ENCODE measurements at places on chromosomes 4 and X.

GRCh38 chr4:48308901-48309300 lies 32.4 kb upstream of the SLAIN2 start:
- DNase-seq = no peak

DNA sequence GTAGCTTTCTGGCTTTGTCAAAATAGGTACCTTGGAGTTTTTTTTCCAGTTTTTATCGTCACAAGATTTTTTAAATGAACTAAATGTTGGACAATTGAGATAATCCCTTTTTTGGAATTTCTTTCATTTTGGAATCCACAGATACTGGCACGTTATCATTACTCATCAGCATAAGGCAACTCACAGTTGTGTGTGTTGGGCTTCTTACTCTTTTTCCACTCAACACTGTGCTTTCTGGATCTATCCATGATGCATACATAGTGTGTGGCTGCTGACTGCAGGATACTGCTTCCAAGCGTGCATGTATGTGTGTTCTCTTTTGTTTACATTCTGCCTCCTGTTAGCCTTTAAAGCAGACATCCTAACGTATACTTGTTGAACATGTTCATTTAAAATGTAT lies 113.5 kb upstream of the FAM9A start:
- no peak for DNase-seq

GRCh38 chrX:29172880-29173279 lies 585.6 kb downstream of the IL1RAPL1 start:
- DNase-seq = no peak

DNA sequence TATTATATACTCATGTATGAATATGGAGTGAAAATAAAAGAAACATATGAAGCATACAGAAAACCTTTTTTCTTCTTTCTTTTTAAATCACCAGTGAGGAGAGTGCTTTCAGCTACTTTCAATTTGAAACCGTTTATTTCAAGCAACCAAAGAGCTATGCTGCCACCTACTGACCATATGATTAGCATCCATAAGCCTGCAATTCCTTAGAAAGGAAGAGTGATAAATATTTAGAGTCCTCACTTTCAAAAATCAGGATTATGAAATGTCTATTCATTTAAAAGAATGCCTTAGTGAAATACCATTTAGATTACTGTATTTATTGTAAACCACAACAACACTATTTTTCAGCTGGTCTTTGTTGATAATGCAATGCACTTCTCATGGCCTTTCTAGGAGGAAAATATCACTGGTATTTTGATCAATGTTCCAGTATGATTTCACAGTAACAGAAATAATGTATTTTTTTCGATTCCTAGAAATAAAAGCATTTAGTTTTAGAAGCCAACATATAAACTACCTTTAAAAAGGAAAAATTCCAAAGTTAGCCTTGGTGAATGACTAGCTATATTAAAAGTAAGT lies 667.6 kb downstream of the PCDH18 start:
- no peak for DNase-seq

- DNase-seq = no peak
Measured at GRCh38 chrX:34881671-34882070, 60.9 kb upstream of the FAM47B start.

GRCh38 chr4:95118497-95118896 lies 360.7 kb downstream of the BMPR1B start:
- DNase-seq = no peak

- DNase-seq = no peak
Measured at GRCh38 chr4:41535911-41536371, 2.0 kb upstream of the LIMCH1 start.

DNA sequence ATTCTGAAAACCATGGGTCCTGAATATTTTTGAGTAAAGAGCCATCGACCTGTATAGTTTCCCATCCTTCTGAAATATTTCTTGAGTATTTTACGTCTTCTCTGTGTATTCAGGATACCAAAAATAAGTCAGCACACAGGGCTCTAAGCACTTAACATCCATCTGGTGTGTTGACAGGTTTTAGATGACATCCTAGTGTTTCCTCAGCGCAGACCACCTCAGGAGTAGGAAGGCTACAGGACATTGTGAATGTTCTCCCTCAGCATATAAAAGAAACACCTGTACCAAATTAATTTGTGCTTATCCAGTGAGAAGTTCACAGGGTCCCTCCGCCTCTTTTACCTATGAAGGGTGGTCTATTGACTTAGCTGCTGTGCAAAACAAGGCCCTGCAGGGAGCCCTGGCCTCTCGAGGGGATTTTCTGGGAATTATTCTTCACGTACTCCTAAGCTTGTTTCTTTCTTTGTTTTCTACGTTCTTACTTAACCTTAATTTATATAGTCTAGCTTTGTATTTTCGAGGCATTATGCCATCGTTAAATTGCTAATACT lies 241.8 kb downstream of the FBXO8 start:
- DNase-seq = no peak

GRCh38 chr4:22129454-22130029 lies 181.0 kb upstream of the KCNIP4 start:
- no peak for DNase-seq

DNA sequence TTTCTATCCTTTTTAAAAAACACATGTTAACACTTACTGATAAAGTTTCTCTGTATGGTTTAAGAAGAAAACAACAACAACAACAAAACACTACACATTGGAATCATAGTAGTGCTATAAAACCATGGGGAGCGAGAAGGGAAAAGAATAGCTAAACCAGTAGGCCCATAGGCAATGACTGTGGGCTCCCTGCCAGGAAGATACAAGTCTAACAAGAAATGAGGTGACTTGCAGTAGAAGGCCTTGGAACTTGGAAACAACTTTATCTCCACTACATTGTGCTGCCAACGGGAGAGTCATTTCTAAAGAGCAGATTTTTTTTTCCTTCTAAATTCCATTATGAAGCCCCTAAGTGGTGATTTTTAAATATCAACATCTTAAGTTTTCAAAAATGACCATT lies 78.0 kb downstream of the GPC4 start:
- DNase-seq = no peak

GRCh38 chr4:155304375-155304774 lies 72.4 kb downstream of the MAP9 start:
- DNase-seq = no peak

- DNase-seq = no peak
Measured at GRCh38 chr4:71113294-71113693, 119.8 kb downstream of the DCK start.

- no peak for DNase-seq
Measured at GRCh38 chr4:28879178-28879577, 1841.0 kb upstream of the PCDH7 start.

Data from NCI-H187 (cell line).